NCI-H187 treated with DMSO at 0.1 percent for 48 hours (cell line): ENCODE measurements at places on chromosomes 11 and 22.

DNA sequence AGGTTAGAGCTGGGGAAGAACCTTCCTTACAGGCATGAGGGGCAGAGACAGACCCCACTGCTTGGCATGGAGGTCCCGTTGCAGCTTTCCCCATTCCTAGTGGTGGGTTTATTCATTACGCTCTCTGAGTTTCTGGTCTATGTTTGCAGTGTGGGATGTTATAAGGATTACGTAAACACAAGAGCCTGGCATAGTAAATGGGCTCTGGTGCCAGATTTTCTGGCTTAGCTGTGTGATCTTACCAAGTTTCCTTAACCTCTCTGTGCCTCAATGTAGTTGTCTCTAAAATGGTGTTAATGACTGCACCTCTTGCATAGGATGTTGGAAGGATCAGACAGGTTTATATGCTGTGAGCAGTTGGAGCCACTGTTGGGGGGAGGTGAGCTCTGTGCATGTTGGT is 15.1 kb downstream of the DTX4 start:
- DNase-seq, result no peak

GRCh38 chr11:70455354-70455753 is 57.0 kb downstream of the CTTN start:
- no peak for DNase-seq

GRCh38 chr11:82927264-82927880 is 25.8 kb downstream of the DDIAS start:
- DNase-seq, result peak; percentile 19

GRCh38 chr11:61157743-61158142 is 3.5 kb downstream of the VPS37C start:
- no peak for DNase-seq

GRCh38 chr11:116835042-116835772 is 2.2 kb downstream of the APOA1 start:
- no peak for DNase-seq

DNA sequence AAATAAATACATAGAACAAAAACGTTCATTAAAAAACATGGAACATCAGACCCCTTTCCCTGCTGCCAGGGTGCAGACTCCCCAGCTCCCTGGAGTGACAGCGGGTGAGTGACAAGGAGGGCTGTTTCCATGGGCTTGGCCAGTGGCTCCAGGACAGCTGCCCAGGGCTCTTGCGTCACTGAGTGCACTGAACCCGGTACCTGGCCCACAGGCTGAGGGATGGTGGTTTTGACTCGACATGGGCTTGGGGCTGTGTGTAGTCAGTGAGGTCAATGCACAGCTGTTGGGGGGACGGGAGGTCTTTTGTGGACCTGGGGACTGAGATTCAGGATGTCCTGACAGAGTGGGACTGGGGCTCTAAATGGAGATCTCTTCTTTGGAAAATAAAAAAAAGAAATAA is 142.1 kb upstream of the B3GAT1 start:
- DNase-seq, result no peak

- DNase-seq, result no peak
Observed at GRCh38 chr11:22459048-22459447, 120.9 kb downstream of the SLC17A6 start.

DNA sequence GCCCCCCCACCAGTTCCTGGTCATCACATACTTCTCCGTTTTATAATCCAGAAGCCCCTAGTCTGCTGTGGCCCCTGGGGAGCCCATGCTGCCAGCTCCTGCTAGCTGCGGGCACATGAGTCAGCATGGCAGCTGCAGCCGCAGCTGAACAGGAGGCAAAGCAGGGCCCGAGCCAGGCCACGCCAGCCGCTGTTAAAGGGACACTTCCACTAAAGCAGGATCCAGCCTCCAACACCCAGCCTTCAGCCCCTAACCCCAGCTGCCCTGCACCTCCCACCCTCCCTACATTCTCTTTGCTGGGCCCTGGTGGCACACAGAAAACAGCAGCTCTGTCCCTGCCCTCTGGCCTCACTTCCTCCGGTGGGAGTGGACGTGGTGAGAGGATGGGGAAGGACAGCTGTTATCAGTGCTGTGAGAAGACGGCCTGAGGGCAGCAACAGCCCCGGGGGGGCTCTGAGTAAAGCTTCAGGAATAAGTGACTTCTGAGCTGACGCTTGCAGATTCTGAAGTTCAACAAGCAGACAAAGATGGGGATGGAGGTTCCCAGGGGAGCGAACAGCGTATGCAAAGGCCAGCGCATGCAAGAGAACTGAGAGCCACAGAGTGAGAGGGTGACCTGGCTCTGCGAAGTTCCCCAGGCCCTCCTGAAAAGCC is 688 bp upstream of the LRRC74B start:
- no peak for DNase-seq

- no peak for DNase-seq
Observed at GRCh38 chr11:94134651-94135512, 6.2 kb downstream of the PANX1 start.

- no peak for DNase-seq
Observed at GRCh38 chr11:89458716-89459115, 32.5 kb downstream of the NOX4 start.

GRCh38 chr22:28822930-28823551 is 22.7 kb upstream of the XBP1 start:
- peak; percentile 57 for DNase-seq

DNA sequence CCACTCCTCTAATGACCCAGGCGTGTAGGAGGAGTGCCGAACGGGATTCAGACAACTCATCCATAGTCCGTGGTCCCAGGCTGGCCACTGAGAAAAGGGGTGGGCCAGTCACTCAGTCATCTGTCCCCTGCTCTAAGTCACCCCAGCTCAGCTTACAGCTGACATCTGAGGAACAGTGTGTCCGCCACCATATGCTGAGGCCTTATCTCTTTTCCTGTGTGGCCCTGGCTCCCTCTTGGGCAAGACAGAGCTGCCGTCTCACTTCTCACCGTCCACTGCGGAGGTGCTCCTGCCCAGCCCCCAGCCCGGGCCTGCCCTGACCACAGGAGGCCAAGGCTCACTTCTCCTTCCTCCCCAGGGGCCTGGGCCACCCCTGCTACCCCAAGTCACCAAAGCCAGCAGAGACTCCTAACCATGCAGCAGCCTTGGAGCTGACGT is 6.8 kb downstream of the CCDC86 start:
- DNase-seq, result no peak

DNA sequence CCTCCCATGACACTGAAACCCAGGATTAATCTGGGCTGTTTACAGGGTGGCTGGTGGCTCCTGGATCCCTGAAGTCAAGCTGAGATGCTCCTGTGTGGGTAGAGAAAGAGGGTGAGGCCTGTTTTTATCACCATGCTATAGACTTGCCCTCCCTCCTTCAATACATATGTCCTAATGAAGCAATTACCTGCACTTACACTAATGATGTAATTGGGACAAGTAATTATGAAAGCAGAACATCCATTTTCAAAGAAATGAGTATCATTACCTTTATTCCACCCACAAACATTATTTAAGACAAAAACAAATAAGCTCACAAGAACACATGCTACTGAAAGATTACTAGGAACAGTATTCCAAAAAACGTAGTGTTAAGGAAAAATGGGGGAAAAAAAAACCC is 64.3 kb upstream of the CHRM4 start:
- DNase-seq, result no peak

GRCh38 chr11:121661880-121662486 is 209.2 kb upstream of the SORL1-AS1 start:
- DNase-seq, result no peak
